ENCODE measurements at places on chromosomes 7 and 10. TPM values are rescaled to one million over a fixed set of nuclear protein-coding genes. Genes with fewer than 3 reads are reported as not detected.

DNA sequence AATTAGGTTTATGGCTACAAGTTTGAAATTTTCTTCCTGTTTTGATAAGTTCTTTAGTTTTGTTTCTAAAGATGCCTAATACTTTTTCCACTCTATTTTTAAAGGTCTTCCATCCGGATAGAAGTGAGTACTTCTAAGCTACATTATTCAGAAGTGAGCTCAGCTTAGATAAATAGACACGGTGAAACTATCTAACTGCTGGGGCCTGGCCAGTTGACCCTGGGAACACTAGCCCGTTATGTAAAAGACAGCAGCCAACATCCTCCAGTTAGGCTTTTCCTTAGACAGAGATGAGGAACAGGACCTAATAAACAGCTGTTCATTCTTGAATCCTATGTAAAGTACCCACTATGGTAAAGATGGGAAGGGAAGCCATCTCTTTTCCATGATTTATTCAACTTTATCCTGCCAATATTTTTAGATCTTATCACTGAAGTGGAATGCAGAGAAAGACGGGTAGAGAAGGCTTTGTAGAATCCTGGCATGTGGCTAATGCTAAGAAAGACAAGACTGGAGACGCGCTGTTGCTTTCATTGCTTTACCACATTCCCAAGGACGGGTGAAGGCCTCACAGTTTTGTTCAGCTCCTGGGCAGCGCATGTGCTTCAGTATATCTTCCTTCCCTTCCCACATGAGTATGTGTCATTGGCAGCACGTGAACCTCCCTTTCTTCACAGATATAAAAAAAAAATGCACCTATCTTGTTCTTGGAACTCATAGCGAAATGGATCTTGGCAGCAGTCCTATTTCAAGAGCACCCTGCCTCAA, 340.0 kb upstream of the MEOX2 start:
- no peaks in the 10 kb centered on the region for H3K4me1 ChIP-seq
- no peaks in the 10 kb centered on the region for H3K27me3 ChIP-seq
- DNase-seq: no peak
- no peak overlapping the region for H3K27ac ChIP-seq

TAS2R4 gene
- 3.2 TPM for total RNA-seq

DNA sequence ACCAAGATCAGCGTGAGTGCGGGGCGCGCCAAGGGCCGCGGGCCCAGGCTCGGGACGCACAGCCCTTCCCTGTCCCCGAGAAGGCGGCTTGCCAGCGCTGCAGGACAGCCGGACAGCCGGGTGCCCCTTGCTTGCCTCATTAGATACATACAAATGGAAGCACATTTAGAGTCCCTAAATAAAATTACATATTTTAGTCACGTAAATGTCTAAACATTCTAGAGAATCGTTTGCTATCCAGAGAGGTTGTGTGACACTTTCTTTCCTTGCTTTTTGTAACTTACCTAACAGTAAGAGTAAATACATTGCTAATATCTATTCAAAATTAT, 4.8 kb downstream of the VSTM2A start:
- peaks cover 21% of the 10 kb centered on the region for H3K27me3 ChIP-seq
- H3K36me3 ChIP-seq: no peaks in the 10 kb centered on the region
- no peak overlapping the region for H3K27ac ChIP-seq
- no peaks in the 10 kb centered on the region for H3K4me1 ChIP-seq

- DNase-seq: no peak
- H3K27ac ChIP-seq: no peak overlapping the region
- no peaks in the 10 kb centered on the region for H3K36me3 ChIP-seq
- no peaks in the 10 kb centered on the region for H3K27me3 ChIP-seq
- no peak overlapping the region for H3K4me3 ChIP-seq
Measured at GRCh38 chr10:98382691-98383101, 32.3 kb downstream of the PYROXD2 start.

DNA sequence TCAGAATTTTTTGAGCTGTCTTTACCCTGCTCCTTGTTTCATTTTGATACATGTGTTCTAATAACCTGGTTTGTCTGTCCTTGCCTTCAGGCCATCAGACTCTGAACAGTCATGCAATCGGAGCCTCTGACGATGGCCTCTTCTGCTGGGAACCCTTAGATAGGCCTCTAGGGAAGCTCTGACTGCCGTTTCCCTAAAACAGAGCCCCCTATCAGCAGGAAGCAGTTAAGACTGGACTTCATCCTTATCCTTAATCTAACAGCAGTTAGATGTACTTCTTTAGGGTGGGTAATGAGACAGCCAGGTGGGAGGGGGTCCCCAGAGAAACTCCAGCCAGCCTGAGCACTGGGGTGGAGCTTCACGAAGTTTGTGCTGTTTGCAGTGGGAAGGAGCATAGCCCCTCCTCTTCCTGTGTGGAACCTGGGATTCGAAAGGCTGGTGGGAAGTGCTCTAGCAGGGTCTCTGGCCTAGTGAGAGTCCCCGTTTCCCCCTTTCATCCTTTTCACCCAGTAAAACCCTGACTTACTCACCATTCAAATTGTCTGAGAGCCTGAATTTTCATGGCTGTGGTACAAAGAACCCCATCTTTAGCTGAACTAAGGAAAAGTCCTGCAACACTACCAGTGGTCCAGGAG, 28.4 kb upstream of the SORCS3 start:
- no peak overlapping the region for H3K27ac ChIP-seq
- no peaks in the 10 kb centered on the region for H3K36me3 ChIP-seq
- DNase-seq: no peak

CYP2C19 gene
- 0.37 TPM for total RNA-seq

All from liver (tissue), 10 donors.